Pulmonary artery endothelial cell (primary cell): ENCODE measurements at places on chromosomes 1 and 21. TPM values are rescaled to one million over a fixed set of nuclear protein-coding genes. Genes with fewer than 3 reads are reported as not detected.

The PRKAA2 gene
- total RNA-seq, result 4.3 and 6.2 TPM in 2 replicates

DNA sequence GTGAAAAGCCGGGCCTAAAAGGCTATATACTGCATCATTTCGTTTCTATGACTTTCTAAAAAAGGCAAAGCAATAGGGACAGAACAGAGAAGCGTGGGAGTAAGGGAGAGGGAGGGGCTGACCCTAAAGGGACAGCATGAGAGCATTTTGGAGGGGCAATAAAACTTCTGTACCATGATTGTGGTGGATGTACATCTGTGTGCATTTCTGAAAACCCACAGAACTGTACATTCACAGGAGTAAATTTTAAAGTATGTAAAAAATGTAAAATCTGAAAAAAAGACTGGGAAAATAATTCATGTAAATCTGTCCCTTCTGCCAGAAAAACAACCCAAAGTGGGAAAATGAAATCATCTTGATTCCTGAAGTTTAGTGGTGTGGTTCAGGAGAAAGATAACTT is 235.4 kb downstream of the CENPF start:
- DNase-seq, result no peak

DNA sequence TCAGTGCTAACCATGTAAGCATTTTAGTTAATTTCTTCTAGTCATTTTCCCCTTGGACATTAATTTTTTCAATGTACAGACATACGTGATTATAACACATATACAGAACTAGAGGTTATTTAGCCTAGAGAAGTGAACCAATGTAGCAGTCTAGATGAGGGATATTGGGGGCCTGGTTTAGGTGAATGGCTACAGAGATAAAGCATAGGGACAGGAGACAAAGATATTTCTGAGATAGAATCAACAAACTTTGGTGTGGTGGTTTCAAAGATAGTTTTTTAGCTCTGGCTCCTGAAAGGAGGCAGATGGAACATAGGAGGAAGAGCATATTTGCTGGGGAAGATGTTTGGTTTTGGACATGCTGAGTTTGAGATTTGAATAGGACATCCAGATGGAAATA is 23.0 kb downstream of the RLF start:
- DNase-seq, result no peak

GRCh38 chr1:153515504-153516394 is 20.0 kb downstream of the S100A6 start:
- no peak for DNase-seq
